Naive thymus-derived CD4-positive, alpha-beta T cell (primary cell): ENCODE measurements at places on chromosomes 7 and 10.

DNA sequence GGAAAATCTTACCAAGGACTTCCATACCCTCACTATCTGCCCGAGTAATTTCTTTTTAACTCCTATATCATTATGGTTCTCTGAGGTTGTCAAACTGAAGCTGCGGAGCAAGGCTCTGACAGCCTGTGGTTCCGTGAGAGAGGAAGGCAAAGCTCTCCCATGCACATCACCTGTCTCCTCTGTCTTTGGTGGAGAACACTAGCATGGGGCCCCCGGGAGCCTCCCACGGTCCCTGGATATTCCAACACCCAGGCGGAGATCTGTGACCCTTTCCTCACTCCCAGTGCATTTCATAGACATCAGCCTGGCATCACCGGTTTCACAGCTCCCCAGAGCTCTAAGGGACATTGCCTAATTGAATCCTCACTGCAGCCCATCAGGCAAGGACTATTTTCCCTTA lies 10.4 kb downstream of the RBP4 start:
- DNase-seq = no peak

GRCh38 chr10:16231734-16232435 lies 204.9 kb upstream of the PTER start:
- no peak for DNase-seq

GRCh38 chr10:79142064-79142491 lies 73.3 kb downstream of the ZMIZ1 start:
- DNase-seq = no peak

DNA sequence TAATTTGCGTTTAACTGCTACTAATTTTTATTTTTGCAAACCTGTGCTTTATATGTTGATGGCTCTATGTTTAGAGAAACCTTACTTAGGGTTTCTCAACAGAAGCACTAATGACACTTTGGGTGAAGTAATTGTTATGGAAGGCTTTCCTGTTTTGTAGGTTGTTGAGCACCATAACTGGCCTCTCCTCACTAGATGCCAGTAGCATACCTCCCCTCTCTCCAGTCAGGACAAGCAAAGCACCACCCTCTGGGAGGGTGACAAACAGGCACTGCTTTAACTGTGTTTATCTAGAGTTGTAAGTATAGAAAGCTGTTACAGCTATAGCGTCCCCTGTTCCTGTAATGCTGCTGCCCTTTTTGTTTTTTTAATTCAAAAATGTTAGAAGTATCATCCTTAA lies 60.9 kb downstream of the WAC start:
- DNase-seq = no peak

DNA sequence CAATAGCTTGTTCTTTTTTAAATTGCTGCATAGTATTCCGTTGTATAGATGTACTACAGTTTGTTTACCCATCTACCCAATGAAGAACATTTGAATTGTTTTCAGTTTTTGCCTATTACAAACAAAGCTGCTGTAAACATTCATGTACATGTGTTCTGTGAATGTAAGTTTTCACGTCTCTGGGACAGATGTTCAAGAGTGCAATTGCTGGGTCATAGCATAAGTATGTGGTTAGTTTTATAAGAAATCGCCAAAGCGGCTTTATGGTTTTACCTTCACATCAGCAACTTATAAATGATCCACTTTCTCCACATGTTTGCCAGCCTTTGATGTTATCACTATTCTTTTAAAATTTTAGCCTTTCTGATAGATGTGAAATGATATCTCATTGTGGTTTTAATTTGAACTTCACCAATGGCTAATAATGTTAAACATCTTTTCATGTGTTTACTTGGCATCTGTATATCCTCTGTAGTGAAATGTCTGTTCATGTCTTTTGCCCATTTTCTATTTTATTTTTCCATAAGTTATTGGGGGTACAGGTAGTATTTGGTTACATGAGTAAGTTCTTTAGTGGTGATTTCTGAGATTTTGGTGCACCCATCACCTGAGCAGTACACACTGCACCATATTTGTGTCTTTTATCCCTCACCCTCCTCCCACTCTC lies 73.5 kb downstream of the TBXAS1 start:
- DNase-seq = no peak

GRCh38 chr7:5383314-5384098 lies 40.1 kb downstream of the TNRC18 start:
- no peak for DNase-seq

DNA sequence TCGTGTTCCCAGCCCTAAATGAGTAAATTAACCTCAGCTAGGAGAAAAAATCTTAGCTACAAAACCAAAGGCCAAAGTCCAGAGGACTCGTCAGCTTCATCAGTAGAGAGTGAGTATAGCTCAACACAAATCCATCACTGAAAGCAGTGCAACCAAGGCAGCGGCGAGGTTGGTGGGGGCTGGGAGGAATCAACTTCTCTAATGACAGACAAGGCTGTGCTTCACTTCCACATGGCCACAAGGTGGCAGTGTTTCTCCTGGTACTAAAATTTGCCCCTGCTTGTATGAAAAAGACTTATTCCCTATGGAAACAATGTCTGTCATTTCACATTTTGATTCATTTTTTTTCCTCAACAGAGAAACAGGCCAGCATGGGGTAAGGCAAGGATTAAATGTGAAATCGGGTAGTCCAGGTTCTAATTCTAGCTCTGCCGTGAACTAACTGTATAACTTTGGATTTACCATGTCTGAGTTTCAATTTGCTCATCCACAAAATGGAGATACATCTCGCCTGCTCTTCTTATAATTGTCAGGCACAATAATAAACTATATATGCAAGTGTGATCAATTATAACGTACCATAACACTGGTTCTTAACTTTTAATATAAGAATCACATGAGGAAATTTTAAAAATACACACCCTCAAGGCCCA lies 39.3 kb downstream of the FAS start:
- peak; percentile 52 for DNase-seq

DNA sequence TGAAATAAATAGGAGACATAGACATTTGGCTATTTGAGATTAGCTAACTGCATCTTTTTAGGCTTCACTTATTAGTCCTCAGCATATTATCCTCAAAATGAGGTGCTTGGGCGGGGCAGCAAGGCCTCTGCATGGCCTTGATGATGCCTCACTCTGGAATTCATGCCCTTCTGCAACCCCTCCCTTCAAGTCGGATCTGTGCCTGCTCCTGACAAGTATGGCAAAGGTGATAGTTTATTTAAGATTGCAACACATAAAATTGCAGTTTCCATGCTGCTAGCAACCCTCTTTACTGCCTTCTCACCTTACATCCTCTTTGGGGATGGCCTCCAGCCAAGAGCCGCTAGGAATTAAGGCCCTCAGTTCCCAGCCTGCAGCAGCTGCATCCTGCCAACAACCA lies 241.3 kb upstream of the ADARB2 start:
- DNase-seq = no peak

DNA sequence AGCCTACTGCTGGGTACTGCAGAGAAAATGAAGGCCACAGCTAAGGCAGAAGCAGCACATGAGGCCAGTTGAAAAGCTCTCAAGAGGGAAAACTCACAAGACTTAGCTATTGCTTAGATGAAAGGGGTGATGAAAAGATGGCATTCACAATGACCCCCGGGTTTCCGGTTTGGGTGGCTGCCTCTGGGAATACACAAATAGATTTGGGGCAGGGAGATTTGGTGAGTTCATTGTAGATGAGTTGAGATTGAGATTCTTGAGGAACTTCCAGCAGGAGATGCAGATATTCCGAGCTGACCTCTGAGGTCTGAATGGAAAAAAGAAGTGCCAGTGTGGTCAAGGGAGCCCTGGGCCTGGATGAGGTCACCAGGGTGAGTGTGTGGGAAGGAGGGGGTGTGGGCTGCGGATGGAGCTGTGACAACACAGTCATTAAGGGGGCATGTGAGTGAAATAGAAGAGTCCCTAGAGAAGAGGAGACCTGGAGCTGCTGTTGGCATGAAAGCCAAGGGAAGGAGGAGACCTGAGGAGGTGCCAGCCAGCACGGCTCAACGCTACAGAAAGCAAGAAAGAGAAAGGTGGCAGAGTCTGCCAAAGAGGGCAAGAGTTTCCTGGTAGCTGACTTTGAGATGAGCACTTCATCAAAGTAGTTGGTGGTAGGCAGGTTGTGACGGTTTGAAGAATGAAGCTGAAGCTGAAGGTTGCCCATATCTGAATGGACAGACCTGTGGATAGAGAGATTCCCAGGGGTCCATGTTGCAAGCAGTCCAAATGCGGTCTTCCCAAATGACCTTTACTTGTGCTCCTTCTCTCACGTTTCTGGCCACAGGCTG lies 43.7 kb downstream of the HIF1AN start:
- DNase-seq = no peak

DNA sequence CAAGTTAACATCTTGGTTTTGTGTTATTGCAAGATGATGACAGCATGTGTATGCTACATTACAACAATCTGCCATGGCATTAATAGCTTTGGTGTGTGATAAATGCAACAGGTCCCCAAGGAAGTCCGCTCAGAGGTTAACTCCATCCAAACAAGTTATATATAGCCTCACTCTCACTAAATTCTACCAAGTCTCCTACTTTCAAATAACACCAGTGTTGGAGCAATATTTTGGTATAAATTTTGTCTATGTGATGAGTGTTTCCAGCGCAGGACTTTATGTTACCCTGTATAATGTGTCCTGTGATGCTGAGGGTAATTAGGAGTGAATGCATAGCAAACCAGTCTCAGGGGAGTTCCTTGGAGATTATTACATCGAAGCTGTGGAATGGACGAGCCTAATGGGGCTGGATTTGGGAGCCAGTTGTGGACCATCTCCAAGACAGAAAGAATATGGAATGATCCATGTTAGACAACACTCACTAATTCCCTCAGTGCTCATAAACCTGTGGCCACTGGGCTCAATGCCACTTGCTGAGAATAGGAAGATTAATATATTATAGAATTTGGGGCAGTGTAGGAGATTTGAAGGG lies 127.6 kb upstream of the CXCL12 start:
- no peak for DNase-seq

GRCh38 chr7:129497156-129497555 lies 5.2 kb upstream of the SMKR1 start:
- no peak for DNase-seq
